ENCODE measurements at places on chromosomes 4 and X.

DNA sequence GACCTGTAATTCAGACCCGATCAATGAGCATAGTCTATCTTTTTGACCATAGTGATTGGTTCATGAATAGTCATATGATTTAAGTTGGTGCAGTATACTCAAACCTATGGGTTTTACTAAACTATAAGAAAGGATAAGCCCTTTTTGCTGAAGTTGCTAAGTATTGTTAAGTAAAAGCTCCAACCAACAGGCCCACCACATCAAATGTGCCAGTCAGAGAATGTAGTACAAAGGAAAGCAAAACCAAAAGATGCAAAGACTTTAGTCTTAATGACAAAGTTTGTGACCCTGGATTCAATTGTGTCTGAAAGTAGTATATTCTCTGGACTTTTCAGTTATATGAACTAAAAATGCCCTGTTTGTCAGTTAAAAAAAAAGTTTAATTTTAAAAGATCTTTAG is 208.1 kb upstream of the TET2 start:
- no peak for DNase-seq

- no peak for DNase-seq
Measured at GRCh38 chr4:39043058-39043860, 11.1 kb upstream of the TMEM156 start.

GRCh38 chr4:142355421-142355930 is 490.6 kb downstream of the INPP4B start:
- no peak for DNase-seq

GRCh38 chrX:110180176-110180927 is 137.5 kb downstream of the AMMECR1 start:
- DNase-seq, result no peak

- no peak for DNase-seq
Measured at GRCh38 chr4:5980436-5981155, 37.6 kb downstream of the C4orf50 start.

- no peak for DNase-seq
Measured at GRCh38 chr4:147831551-147832171, 99.8 kb downstream of the ARHGAP10 start.

DNA sequence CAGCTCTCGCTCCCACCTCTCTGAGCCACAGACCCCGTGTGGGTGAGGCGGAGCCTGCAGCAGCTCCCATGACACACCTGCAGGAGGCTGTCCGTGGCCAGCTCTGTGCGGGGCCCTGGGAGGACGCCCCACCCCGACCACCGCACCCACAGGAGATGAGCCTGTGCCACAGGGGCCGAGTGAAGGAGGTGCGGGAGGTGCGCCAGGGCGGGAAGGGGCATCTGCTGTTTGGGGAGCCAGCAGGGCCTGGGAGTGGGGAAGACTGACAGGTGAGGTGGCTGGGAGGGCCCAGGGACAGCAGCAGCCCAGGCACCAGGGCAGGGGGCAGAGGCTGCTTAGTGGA is 52.0 kb downstream of the ACOX3 start:
- no peak for DNase-seq

DNA sequence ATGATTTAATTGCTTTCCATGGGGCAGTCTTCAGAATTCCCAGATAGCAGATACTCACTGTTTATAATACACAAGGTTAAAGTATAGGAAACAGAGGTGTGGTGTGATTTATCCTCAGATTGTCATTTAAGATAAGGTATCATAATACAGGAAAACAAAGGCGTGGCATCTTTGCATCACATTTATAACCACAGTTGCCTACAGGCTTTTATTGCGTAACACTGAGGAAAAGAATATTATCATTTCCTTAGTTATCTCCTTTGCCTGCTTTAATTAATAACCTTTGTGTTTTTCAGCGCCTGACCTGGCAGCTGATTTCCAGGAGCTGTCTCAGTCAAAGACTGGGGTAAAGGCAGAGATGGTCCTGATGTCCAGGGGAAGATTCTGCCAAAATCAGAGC is 68.8 kb downstream of the SSX7 start:
- DNase-seq, result no peak
